ENCODE measurements at places on chromosomes 11 and 22. TPM values are rescaled to one million over a fixed set of nuclear protein-coding genes. Genes with fewer than 3 reads are reported as not detected.

The HBG1 gene
- total RNA-seq, result not detected

The FGF3 gene
- total RNA-seq, result not detected

DNA sequence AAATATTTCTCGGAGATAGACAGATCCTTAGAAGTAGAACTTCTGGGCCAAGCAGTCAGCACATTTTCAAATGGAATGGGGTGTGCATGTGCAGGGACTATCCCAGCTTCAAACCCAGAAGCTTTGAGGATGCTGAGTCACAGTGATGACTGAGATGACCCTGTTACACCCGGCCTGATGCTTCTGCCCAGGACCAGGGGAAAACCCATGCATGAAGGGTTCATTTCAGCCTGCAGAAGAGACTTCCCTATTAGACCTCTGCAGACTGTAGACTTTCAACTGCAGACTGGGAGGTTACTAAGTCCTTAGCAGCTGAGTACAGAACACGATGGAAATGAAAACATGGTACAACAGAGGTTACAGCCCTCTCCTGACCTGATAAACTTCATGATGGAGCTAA is 3.6 kb upstream of the OR2AT4 start:
- DNase-seq, result peak; percentile 40

- DNase-seq, result no peak
These were observed 135.7 kb downstream of the ATXN10 start for GRCh38 chr22:45807156-45807915.

Measured in foreskin keratinocyte (primary cell).